Stimulated activated CD4-positive, alpha-beta T cell treated with anti-CD3 and anti-CD28 coated beads, Interleukin-4, amount 100 ng/mL, for 1 hour (primary cell): ENCODE measurements at places on chromosomes 3 and 15.

DNA sequence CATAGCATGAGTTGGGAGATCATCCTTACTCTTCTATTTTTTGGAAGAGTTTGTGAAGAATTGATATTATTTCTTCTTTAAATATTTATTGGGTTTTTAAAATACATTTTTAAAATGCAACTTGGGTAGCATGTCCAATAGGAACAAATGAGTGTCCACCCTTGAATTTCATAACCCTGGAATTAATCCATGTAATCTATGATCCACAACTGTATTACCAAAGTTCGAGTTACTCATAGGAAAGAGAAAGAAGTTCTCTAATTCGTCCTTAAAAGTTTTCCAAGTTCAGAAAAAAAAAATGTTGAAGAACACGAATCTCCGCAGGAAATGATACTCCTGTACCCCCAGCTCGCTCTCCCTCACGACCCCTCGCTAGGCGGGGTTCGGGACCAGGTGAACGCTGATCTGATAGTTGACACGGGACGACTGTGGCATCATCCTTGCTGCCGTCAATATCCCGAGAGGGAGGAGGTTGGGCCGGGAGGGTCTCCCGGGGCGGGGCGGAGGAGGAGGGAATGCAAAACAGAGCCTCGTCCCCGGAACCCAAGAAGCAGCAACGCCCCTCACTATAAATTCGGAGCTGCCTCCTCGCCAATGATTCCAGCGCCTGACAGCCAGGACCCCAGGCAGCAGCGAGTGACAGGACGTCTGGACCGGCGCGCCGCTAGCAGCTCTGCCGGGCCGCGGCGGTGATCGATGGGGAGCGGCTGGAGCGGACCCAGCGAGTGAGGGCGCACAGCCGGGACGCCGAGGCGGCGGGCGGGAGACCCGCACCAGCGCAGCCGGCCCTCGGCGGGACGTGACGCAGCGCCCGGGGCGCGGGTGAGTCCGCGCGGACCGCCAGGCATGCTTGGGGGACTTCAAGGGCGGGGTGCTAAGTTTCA, at the start of gene AGTR1:
Gene AGTR1 (plus strand): TSS at position 598 of the 884 bp plus-strand sequence. CDS start 43,133 bp downstream, outside the sequence.
- DNase-seq, result no peak

GRCh38 chr3:65524584-65524983, 514.1 kb downstream of the MAGI1 start:
- no peak for DNase-seq

GRCh38 chr15:42274702-42274989, 1.4 kb upstream of the TMEM87A start:
- no peak for DNase-seq

GRCh38 chr15:69749797-69750196, 297.2 kb downstream of the RPLP1 start:
- DNase-seq, result no peak

- DNase-seq, result no peak
Measured at GRCh38 chr3:194277786-194278130, 73.4 kb downstream of the CPN2 start.

DNA sequence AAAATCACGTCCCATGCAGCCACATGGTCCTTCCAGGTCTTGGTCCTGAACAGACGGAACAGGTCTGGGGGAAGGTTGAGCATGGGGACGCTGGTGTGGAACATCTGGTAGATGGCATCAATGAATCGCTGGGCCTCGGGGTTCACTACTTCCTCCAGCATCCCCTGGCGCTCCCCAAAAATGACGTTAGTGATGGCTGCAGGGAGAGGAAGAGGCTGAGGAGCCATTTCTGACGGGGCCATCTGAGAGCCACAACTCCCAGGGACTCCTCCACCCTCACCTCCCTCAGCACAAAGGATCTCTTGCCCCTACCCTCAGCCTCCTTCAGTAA, 23.7 kb downstream of the CYP11A1 start:
- no peak for DNase-seq

GRCh38 chr3:107588217-107588616, 65.5 kb downstream of the BBX start:
- no peak for DNase-seq

DNA sequence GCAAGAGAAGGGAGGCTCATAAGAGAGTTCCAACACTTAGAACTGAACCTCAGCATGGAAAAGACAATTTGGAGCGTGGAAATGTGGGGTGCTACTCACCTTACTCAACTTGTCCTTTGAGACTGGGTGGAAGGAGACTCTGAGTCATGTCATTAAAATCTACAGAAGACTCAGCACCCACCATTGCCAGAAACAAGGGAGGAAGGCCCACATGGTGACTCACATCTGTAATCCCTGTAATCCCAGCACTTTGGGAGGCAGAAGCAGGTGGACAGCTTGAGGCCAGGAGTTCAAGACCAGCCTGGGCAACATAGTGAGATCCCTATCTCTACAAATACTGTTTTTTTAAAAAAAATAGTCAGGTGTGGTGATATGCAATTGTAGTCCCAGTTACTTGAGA, 161.9 kb upstream of the UBE3A start:
- no peak for DNase-seq

DNA sequence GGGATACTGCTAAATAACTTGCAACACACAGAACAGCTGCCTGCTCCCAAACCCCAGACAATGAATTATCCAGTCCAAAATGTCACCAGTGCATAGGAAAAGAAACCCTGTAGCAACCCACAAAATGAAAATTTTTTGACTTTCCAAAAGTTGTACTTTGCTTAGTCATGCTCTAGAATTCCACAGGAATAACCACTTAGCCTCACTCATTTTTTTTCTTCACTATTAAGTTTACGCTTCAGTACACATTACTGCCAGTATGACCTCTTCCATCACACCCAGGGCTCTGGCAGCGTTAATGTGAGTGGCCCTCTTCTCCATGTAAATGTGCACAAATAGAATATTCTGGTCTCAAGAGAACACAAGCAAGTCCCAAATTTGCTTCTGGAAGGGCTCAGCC, 259.8 kb downstream of the MAGI1 start:
- no peak for DNase-seq

DNA sequence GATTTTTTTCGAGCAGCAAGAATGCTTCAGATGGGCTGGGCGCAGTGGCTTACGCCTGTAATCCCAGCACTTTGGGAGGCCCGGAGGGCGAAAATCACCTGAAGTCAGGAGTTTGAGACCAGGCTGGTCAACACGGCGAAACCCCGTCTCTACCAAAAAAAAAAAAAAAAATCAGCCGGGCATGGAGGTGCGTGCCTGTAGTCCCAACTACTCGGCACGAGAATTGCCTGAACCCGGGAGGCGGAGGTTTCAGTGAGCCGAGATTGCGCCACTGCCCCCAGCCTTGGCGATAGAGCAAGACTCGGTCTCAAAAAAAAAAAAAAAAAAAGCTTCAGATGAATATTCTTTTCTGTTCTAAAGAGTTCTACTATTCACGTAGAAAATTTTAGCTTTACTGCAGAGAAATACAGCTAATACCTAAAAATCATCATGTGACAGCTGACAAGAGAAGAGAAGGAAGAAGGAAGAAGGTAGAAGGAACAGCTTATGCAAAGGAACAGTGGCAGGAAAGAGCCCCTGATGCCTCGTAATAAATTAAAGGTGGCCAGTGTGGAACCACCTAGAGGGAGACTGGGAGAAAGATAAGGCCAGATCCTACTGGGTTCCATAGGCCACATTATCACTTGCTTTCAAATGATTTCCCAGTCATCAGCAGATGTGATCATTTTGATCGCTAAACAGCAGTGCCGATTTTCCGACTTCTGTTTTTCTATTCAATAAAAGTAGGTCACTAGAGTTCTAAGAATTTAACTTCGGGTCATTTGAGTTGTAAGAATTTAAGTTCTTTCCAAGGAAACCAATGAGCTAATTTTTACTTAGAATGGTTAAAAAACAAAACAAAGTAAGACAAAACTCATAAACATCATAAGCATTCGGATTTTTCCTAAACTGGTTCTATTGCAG, 1.5 kb downstream of the CMTM6 start:
- DNase-seq, result no peak

- DNase-seq, result no peak
Measured at GRCh38 chr3:61725851-61726333, 164.5 kb downstream of the PTPRG start.

GRCh38 chr15:68310178-68310803, 32.7 kb downstream of the FEM1B start:
- DNase-seq, result no peak

DNA sequence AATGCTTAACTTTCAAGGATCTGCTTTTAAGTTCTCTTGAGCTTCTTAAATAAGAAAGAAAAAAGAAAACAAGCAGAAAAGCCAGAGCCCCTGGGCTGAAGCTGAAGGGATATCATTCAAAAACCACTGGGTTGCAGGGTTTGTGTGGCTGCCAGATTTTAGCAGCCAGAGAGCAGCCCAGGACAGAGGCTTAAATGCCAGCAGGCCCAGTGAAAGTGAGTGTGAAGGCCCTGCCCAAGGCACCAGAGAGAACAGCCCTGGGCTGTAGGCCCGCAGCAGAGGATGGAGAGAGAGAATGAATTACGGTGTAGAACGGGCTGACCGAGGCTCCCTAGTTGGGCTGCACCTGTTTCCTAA, 106.3 kb upstream of the BOC start:
- DNase-seq, result no peak

GRCh38 chr15:96273317-96274086, 57.0 kb upstream of the NR2F2 start:
- peak; percentile 1 for DNase-seq

DNA sequence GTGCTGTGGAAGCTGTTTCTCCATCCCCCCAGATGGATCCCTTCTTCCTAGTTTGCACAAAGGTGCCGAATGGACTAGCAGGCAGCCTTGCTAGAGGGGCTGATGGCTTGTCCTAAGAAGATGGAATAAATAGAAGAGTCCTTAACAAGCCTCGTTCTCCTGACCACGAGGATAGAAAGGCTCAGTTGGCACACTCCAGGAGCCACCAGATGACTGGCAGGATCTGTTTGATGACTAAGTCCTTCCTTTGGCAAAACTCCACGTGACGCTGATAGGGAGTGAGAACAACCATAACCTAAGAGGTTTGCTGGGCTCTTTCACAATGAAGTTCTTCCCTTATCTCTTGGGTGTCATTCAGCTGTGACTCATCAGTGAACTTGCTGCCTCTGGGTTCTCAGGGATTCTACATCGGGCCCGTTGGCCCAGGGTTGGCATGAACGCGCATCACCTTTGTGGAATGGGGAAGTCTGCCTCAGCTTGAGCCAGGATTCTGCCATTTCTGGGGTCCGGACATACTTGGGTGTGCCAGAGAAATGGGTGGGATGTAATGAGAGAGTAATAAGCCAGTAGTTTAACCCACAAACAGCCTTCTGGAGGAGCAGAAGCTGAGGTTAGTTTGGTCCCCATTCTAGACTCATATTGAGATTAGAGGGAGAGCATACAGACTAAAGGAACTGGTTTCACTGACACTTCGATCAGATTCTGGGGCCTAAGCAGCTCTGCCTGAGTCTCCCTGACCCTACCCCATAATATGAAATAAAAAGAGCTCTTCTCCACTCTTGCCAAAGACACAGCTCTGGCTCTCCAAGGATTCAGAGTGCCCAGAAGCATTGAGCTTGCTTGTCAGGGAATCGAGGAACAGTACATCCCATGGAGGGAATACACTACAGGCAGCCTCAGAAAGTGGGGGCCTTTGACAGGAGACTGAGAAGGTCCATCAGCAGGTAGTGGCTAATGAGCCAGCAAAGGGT, 2.0 kb upstream of the MELTF start:
- DNase-seq, result no peak

DNA sequence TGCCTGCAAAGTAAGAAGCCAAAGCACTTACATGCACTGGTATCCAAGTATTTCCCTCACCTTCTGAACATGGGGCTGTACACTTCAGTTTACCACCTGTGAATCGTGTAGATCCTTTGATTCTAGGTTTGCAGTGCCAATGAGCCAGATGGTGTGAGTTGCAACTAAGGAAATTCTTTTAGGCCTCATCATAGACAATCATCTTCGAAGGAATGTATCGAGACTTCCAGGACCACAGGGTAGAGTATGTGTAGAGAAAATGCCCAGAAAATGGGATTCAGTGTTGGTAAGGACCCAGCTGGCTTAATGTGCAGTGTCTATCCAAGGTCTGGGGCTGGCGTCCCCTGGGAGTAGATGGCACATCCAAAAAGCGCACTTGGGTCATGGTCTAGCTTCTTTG, 323.2 kb upstream of the TPM1 start:
- no peak for DNase-seq

GRCh38 chr3:167872032-167872431, 136.5 kb downstream of the SERPINI1 start:
- no peak for DNase-seq

- DNase-seq, result peak; percentile 33
Measured at GRCh38 chr3:158659454-158660237, 12.8 kb downstream of the LXN start.

GRCh38 chr3:143138953-143139352, 19.4 kb downstream of the CHST2 start:
- DNase-seq, result no peak

DNA sequence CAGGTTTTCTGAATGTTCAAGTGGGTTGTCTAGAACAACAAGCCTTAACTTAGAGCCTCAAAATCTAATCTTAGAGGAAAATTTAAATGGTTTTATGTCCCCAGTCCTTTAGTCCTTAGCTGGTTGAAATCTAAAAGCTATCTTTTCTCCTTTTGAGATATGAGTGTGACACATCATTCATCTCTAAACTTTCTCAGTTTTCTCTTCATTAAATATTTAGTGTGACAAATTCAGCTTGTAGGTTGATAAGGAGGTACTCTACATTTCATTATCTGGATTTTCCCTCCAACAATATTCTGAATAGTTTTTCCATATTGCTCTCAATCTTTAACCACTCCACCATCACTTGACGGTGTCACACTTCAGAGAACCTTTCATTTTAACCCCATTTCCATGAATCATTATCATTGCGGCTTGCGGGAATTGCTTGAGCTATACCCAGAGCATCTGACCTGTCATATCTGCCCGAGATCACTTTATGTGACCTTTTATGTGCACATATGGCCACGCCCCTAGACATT, 16.1 kb upstream of the ATP8B4 start:
- no peak for DNase-seq

DNA sequence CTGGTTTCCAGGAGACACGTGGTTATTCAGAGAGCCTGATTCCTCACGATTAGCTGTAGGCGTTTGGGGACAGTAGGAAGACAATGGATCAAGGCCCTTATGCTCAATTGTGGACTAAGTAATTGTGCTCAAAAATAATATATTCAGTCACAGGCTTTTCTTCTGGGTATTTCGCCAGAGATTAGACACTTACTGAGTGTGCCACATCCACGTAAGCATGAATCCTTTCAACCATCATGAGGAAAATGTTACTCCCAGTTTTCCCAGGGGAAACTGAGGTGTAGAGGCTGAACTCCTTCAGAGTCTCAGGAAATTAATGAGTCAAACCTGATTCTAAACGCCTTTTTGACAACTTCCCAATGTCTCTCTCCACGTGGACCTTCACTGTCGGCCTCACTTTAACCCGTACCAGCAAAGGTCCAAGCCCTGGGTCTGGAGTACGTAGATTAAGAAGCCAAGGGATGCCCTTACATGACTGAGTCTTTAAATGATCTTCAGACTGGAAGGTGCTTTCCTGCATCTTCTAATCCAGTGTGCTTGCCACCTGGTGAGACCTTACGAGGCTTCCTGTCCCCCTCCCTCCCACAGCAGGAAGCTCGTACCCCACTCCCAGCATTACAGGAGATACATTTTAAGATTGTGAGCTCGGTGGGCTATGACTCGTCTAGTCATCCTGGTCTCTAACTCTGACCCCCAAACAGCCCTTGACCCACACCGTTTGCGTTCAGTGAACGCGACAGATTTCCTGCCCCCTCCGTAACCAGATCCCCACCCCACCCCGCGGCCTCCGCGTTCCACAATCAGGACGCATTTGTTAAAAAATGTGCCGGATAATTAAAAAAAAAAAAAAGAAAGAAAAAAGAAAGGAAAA, 1.7 kb downstream of the PKM start:
- DNase-seq, result peak; percentile 46

GRCh38 chr3:107619549-107619948, 96.8 kb downstream of the BBX start:
- no peak for DNase-seq
